Muscle of leg (tissue), 16 donors: ENCODE measurements at places on chromosomes 3 and 15. TPM values are rescaled to one million over a fixed set of nuclear protein-coding genes. Genes with fewer than 3 reads are reported as not detected.
A peak's percentile ranks its signal among the peaks of the same experiment; 100 is the strongest.

- DNase-seq: no peak
These were observed 4.0 kb downstream of the LMCD1 start for GRCh38 chr3:8505621-8506020.

- peak; percentile 36 for DNase-seq
These were observed 10.6 kb upstream of the STT3B start for GRCh38 chr3:31522152-31522551.

DNA sequence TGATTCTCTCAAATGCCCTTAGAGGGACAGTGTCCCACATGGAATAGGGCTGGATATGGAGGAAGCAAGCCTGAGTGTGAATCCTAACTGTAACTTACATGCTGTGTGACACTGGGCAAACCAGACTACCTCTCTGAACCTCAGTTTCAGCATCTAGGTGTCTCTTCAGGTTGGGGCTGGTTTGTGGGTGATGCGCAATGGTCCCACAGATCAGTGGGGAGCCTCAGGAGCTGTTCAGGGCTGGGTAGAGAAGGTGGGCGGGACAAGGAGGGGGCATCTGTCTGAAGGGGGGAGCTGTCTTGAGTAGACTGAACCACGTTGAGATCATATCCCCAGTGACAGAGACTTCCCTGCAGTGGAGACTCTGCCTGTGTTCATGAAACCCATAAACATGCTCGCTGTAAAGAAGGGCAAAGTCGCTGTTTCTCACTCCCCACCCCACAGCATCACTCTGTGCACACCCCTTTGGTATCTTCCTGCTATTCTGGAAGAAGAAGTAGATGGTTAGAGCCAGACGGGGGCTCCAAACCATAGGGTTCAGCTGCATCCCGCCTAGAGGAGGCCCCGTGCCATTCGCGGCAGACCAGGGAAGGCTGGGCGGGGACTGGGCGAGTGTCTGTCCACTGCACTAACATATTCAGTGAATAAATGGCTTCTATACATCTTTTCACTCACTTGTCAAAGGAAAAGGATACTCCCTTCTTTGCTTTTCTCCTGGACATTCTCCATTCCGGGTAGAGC lies 28.4 kb downstream of the SRPRB start:
- DNase-seq: no peak

GRCh38 chr3:75332794-75333193 lies 331.3 kb upstream of the FRG2C start:
- DNase-seq: peak; percentile 94

GRCh38 chr3:15081960-15082664 lies 16.8 kb downstream of the RBSN start:
- no peak for DNase-seq

Gene UBAP1L
- 2.6 TPM for total RNA-seq
